ENCODE measurements at places on chromosomes 11 and 22.

GRCh38 chr11:125942771-125943428, 2.9 kb upstream of the VSIG10L2 start:
- no peak for DNase-seq

- no peak for DNase-seq
Observed at GRCh38 chr22:31082606-31083376, 1.7 kb downstream of the SMTN start.

GRCh38 chr11:70473873-70474690, 75.8 kb downstream of the CTTN start:
- no peak for DNase-seq

DNA sequence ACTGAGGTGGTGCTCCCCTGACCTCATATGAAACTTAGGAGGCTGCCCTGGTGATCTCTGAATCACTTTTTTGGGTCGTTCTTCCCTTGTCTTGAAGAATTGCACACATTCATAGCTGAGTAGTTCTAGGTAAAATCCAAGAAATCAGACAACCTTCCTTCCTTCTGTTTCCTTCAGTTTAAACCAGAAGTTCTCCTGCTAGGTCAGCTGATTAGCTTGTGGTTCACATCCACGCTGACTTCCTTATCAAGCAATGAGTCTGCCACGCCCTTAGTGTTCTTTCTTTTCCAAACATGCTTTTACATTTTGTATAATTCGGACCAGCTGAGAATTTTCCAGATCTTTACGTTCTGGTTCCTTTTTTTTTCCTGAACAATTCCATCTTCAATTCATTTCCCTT, 892.8 kb downstream of the NTM start:
- DNase-seq, result no peak

DNA sequence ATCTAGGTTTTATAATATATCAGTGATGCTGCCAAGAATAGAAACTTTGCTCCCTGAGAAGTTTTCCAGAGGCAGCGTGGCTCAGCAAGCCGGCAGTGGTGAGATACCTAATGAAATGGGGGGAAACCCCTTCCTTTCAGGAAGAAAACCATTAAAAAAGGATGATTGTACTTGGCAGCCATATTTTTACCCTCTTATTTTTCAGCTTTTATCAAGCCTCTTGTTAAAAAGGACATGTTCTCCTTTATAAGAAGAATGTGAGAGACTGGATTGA, 9.0 kb upstream of the ME3 start:
- no peak for DNase-seq

DNA sequence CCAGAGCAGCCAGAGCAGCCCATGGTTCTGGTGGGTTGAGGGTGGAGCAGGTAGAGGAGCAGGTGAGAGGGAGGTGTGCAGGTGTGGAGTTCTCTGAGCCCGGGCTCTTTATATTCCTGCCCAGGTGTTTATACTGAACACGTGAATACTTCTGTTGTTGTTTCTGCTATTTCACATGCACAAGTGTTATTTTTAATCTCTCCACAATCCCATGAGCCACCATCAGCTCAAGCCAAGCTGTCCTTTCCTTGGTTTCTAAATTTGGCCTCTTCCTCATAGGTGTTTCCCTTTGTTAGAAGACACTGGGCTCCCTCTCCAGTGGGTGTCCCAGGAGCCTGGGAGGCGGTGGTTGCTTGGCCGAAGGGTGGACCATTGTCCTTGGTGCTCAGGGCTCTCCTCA, at the start of gene KRTAP5-3:
KRTAP5-3 (minus strand) TSS at position 101 of the 400 bp plus-strand sequence; CDS start at position 23, 78 bp downstream.
- no peak for DNase-seq
